ENCODE measurements at places on chromosomes 12 and 14.
A peak's percentile ranks its signal among the peaks of the same experiment; 100 is the strongest.

- H3K36me3 ChIP-seq, result peaks cover 5% of the 10 kb centered on the region
- H3K27me3 ChIP-seq, result peaks cover 73% of the 10 kb centered on the region
- H3K4me3 ChIP-seq, result peak overlapping the region; percentile 75
- H3K4me1 ChIP-seq, result peaks cover 19% of the 10 kb centered on the region
- no peak for DNase-seq
These were observed 17.9 kb downstream of the ZDHHC22 start for GRCh38 chr14:77123381-77124325.

GRCh38 chr12:14410841-14411569 lies 45.5 kb downstream of the ATF7IP start:
- no peak overlapping the region for H3K4me3 ChIP-seq
- H3K36me3 ChIP-seq, result peaks cover 57% of the 10 kb centered on the region
- peaks cover 20% of the 10 kb centered on the region for H3K4me1 ChIP-seq
- H3K27ac ChIP-seq, result no peak overlapping the region
- no peak for DNase-seq

DNA sequence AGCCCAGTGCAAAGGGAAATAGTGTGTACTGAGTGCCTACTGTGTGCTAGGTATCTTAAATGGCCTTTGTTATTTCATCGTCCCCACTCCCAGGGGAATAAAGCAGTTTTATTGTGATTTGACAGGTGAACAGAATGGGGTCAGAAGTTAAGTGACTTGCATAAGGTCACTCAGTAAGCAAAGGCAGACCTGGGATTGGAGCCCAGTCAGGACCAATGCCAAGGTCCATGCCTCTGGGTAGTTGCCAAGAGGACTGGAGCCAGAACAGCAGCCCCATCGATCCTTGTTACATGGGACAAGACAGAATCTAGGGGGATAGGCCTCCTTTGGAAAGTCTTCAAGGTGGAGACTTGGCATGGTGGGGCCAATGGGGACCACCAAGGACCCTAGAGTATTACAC lies 227.4 kb upstream of the PWP1 start:
- H3K27me3 ChIP-seq, result peaks cover 4% of the 10 kb centered on the region
- H3K27ac ChIP-seq, result no peak overlapping the region
- H3K36me3 ChIP-seq, result no peaks in the 10 kb centered on the region
- no peaks in the 10 kb centered on the region for H3K4me1 ChIP-seq

GRCh38 chr12:54126696-54127537 lies 61.9 kb downstream of the SMUG1 start:
- peak overlapping the region; percentile 90 for H3K4me3 ChIP-seq
- H3K4me1 ChIP-seq, result peaks cover 90% of the 10 kb centered on the region
- peak; percentile 63 for DNase-seq
- H3K27ac ChIP-seq, result peak overlapping the region; percentile 90
- H3K27me3 ChIP-seq, result peaks cover 14% of the 10 kb centered on the region
- peaks cover 11% of the 10 kb centered on the region for H3K36me3 ChIP-seq

- peak overlapping the region; percentile 29 for H3K27ac ChIP-seq
- H3K4me3 ChIP-seq, result no peak overlapping the region
- no peak for DNase-seq
- H3K36me3 ChIP-seq, result no peaks in the 10 kb centered on the region
These were observed 2.8 kb upstream of the KRT75 start for GRCh38 chr12:52436828-52437474.

GRCh38 chr14:68623307-68623706 lies 169.6 kb downstream of the ZFP36L1 start:
- no peak overlapping the region for H3K27ac ChIP-seq
- H3K36me3 ChIP-seq, result peaks cover 12% of the 10 kb centered on the region

GRCh38 chr12:2679068-2679815 lies 115.5 kb upstream of the FKBP4 start:
- no peak overlapping the region for H3K27ac ChIP-seq
- H3K36me3 ChIP-seq, result peaks cover 5% of the 10 kb centered on the region
- H3K4me3 ChIP-seq, result no peak overlapping the region
- no peak for DNase-seq
- peaks cover 56% of the 10 kb centered on the region for H3K4me1 ChIP-seq

- H3K36me3 ChIP-seq, result peaks cover 4% of the 10 kb centered on the region
- DNase-seq, result no peak
- no peak overlapping the region for H3K4me3 ChIP-seq
- H3K27me3 ChIP-seq, result no peaks in the 10 kb centered on the region
- no peak overlapping the region for H3K27ac ChIP-seq
- H3K4me1 ChIP-seq, result peaks cover 63% of the 10 kb centered on the region
These were observed 5.6 kb downstream of the SH2B3 start for GRCh38 chr12:111411185-111411764.

DNA sequence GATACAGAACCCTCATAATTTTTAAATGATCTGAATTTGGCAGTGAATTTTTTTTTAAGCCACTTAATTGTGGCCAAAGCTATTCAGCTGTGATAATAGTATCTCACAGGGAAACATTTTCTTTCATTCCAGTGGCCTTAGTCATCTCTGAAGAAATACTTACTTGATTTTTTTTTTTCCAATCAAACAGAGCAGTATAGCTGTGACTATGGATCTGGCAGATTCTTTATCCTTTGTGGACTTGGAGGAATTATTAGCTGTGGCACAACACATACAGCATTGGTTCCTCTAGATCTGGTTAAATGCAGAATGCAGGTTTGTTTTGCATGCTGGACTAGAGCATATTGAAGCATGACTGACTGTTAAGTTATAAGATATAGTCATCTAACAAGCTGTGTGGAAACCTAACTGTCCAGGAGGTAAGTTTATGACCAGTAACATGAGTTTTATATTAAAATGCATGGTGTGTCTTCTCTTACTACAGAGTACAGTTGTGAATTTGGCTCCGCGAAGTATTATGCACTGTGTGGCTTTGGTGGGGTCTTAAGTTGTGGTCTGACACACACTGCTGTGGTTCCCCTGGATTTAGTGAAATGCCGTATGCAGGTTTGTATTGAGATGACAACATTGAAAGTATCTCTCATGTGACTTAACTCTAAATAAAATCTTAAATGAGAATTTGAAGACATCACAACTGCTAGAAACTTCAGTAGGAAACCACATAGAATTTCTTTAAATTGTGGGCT lies 1.9 kb downstream of the SLC25A3 start:
- H3K4me3 ChIP-seq, result peak overlapping the region; percentile 96

GRCh38 chr14:103103461-103104388 lies 9.2 kb downstream of the EXOC3L4 start:
- peaks cover 30% of the 10 kb centered on the region for H3K27me3 ChIP-seq
- peak overlapping the region; percentile 54 for H3K4me3 ChIP-seq
- no peak for DNase-seq
- H3K27ac ChIP-seq, result no peak overlapping the region
- H3K36me3 ChIP-seq, result no peaks in the 10 kb centered on the region
- peaks cover 45% of the 10 kb centered on the region for H3K4me1 ChIP-seq

- H3K4me3 ChIP-seq, result no peak overlapping the region
- H3K4me1 ChIP-seq, result no peaks in the 10 kb centered on the region
- DNase-seq, result no peak
- H3K27me3 ChIP-seq, result no peaks in the 10 kb centered on the region
- no peak overlapping the region for H3K27ac ChIP-seq
These were observed 13.2 kb downstream of the TAOK3 start for GRCh38 chr12:118359541-118359915.

- H3K4me1 ChIP-seq, result peaks cover 26% of the 10 kb centered on the region
- H3K36me3 ChIP-seq, result no peaks in the 10 kb centered on the region
- H3K4me3 ChIP-seq, result no peak overlapping the region
- no peak for DNase-seq
These were observed 16.2 kb downstream of the FAM222A start for GRCh38 chr12:109729801-109730200.

DNA sequence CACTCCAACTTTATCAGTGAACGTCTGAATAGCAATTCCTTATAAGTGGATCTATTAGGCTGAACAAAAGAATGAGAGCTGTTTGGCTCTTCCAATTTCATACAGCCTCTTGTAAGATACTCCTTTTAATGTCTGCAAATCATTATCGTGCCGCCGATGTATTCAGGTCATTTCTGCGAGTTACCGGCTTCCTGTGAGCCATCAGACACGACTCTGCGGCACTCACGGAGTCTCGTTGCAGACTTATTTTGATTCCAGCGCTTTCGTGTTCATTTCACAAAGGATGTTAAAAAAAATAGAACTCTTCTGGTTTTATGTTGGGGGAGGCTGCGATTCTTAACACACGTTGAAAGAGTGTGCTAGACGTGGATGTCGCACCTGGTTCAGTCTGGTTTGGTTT lies 106.6 kb downstream of the GLT1D1 start:
- H3K4me1 ChIP-seq, result peaks cover 27% of the 10 kb centered on the region
- H3K27ac ChIP-seq, result no peak overlapping the region
- no peak for DNase-seq
- peaks cover 19% of the 10 kb centered on the region for H3K27me3 ChIP-seq
- H3K4me3 ChIP-seq, result no peak overlapping the region

DNA sequence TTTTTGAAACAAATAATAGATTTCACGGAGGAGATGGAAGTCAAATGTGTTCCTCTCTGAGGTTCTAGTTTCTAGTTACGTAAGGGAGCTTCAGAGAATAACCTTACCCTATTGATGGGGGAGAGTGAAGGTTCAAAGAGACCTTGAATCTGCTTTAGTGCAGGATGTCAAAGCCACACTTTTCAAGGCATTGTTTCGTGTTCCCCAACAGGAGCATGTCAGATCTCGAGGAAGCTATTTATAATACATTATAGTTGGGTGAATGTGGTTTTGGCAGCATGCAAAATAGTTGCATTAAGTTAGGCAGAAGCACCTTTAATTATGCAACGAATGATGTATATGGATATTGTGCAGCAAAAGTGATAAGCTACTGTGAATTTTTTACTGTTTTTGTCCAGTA lies 614.9 kb downstream of the SLC16A7 start:
- no peaks in the 10 kb centered on the region for H3K27me3 ChIP-seq
- no peak for DNase-seq
- no peaks in the 10 kb centered on the region for H3K36me3 ChIP-seq
- no peak overlapping the region for H3K4me3 ChIP-seq
- H3K27ac ChIP-seq, result no peak overlapping the region
- no peaks in the 10 kb centered on the region for H3K4me1 ChIP-seq

- no peak for DNase-seq
- H3K36me3 ChIP-seq, result no peaks in the 10 kb centered on the region
- H3K27ac ChIP-seq, result no peak overlapping the region
- no peak overlapping the region for H3K4me3 ChIP-seq
- peaks cover 72% of the 10 kb centered on the region for H3K27me3 ChIP-seq
These were observed 38.0 kb downstream of the TMEM63C start for GRCh38 chr14:77219591-77219990.

DNA sequence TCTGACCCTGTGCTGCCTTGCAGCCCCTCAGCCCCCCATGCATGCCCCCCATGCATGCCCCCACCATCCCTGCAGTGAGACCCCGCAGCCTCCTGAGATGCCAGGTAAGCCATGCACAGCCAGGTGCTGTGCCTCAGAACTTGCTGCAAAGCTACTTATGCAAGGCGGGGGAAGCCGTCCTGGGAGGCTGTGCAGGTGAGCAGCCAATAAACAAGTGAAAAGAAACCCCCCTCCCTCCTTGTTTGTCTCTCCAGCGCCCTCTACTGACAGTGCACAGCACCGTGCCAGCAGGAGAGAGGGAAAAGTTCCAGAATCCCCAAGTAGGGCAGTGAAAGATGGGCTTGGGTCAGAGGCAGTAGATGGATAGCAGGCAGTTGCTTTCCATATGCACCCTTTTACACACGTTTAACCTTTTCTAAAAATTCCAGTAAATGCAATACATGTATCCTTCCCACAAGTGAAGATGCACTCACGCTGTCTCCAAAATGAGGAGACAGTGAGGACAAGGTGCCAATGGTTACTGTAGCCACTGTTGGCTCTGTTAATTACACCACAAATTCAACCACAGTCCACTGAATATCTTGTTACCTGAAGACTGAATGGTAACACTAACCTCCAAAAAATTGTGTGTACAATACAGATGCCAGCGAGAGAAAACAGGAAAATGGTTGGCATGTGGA lies 18.0 kb downstream of the TNFAIP2 start:
- H3K4me3 ChIP-seq, result no peak overlapping the region
- DNase-seq, result no peak
- peaks cover 8% of the 10 kb centered on the region for H3K36me3 ChIP-seq

GRCh38 chr12:22396253-22396652 lies 61.7 kb upstream of the ST8SIA1 start:
- H3K4me3 ChIP-seq, result no peak overlapping the region
- no peaks in the 10 kb centered on the region for H3K36me3 ChIP-seq
- H3K4me1 ChIP-seq, result no peaks in the 10 kb centered on the region

GRCh38 chr12:31234955-31235867 lies 90.7 kb downstream of the SINHCAF start:
- peak overlapping the region; percentile 39 for H3K27ac ChIP-seq
- DNase-seq, result peak; percentile 60
- H3K27me3 ChIP-seq, result peaks cover 5% of the 10 kb centered on the region
- H3K36me3 ChIP-seq, result no peaks in the 10 kb centered on the region
- H3K4me1 ChIP-seq, result peaks cover 44% of the 10 kb centered on the region

DNA sequence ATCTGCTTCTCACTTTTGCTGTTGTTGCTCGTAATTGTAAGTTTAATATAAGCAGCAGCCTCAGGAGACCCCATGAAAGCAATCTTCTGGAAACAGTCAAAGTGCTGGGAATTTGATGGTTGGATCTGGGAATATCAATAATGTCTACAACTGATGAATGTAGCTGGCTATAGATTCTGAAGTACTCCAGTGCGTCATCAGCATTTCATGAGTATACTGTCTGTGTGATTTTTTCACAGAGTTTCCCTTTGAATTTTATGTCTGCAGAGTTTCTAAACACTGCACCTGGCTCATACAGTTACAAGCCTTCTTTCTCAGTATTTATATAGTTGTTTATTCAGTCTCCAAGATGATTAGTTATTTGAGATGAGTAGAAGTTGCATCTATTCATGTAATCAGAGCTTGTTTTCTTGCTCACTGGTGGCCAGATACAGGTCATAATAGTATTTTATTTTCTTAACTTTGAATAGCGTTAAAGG lies 222.3 kb downstream of the RAD51B start:
- peaks cover 56% of the 10 kb centered on the region for H3K4me1 ChIP-seq
- DNase-seq, result no peak
- H3K27ac ChIP-seq, result peak overlapping the region; percentile 94

DNA sequence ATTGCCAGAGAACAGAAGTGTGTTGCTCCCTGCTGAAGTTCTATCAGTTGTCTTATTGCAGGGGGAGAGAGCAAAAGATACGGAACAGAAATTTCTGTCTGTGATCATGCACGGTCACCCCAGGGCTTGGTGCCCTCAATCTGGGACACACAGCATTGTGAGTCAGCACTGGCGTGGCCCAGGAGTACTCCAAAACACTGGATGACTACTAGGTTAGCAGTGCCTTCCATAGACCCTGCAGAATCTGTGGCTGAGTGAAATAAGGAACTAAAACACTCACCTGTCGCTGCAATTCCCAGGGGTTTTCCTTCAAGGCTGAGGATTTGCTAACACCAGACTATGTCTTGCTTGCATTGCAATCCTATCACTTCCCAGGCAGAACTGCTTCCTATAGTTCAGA lies 165.5 kb downstream of the ANO6 start:
- peaks cover 73% of the 10 kb centered on the region for H3K36me3 ChIP-seq
- H3K27me3 ChIP-seq, result no peaks in the 10 kb centered on the region
- no peak for DNase-seq
- H3K4me1 ChIP-seq, result no peaks in the 10 kb centered on the region

- no peaks in the 10 kb centered on the region for H3K27me3 ChIP-seq
- no peak overlapping the region for H3K27ac ChIP-seq
- H3K4me3 ChIP-seq, result no peak overlapping the region
These were observed 728.0 kb downstream of the FSCB start for GRCh38 chr14:43778937-43779639.

GRCh38 chr14:72546344-72547016 lies 347.4 kb downstream of the DPF3 start:
- peaks cover 42% of the 10 kb centered on the region for H3K4me1 ChIP-seq
- no peaks in the 10 kb centered on the region for H3K36me3 ChIP-seq
- DNase-seq, result no peak
- peaks cover 11% of the 10 kb centered on the region for H3K27me3 ChIP-seq
- peak overlapping the region; percentile 80 for H3K27ac ChIP-seq

GRCh38 chr14:68718023-68718990 lies 74.6 kb downstream of the ZFP36L1 start:
- H3K4me3 ChIP-seq, result no peak overlapping the region
- peaks cover 9% of the 10 kb centered on the region for H3K27me3 ChIP-seq
- peaks cover 24% of the 10 kb centered on the region for H3K4me1 ChIP-seq
- no peaks in the 10 kb centered on the region for H3K36me3 ChIP-seq
- no peak overlapping the region for H3K27ac ChIP-seq
